Cortex of kidney (tissue), 1 donor: ENCODE measurements at places on chromosomes 1 and 21.

DNA sequence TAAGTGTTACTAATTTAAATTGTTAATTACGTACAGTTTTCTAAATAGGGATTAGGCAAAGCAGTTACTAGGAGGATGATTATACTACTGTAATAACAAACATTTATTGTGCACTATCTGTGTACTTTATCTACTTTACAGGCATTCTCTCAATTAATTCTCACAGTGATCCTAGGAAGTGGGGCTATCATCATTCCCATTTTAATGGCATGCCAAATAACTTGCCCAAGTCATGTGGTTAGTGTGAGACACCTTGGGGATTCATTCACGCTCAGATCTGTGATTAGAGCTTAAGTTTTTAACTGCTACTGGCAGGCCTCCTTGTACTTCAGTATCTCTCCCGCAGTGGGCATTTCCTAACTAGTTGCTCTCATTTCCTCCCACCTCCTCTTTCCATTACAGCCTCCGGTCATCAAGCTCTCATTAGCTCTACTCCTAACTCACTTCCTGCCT is 11.5 kb downstream of the PHLDA3 start:
- DNase-seq = no peak

- DNase-seq = no peak
These were observed 217.6 kb downstream of the TRABD2B start for GRCh38 chr1:47779613-47780012.

DNA sequence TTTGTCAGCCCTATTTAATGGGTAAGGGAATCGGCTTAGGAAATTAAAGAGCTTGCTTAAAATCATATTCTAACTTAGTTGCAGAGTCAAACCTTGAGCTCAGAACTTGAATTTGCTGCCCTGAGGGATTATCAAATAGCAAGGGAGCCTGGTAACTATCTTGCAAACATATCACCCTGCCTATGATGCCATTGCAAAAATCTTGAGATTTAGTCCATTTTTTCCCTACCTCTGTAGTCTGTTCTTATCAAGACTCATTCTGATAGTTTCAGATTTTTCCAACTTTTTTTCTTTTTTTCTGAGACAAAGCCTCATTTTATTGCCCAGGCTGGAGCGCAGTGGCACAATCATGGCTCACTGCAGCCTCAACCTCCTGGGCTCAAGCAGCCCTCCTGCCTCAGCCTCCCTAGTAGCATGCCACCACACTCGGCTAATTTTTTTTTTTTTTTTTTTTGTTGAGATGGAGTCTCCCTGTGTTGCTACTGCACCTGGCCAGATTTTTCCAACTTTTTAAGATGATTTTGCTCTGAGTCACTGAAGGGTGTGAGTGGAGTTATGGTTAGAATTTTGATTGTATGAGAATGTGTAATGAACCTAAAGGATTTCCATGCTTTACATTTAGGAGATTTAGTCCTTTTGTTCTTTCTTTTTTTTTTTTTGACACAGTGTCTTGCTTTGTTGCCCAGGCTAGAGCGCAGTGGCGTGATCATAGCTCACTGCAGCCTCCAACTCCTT is 12.2 kb downstream of the SARS1 start:
- no peak for DNase-seq

- no peak for DNase-seq
These were observed 27.0 kb downstream of the ZC3H11B start for GRCh38 chr1:219585837-219586455.

- no peak for DNase-seq
These were observed 107.8 kb downstream of the EDEM3 start for GRCh38 chr1:184646824-184647223.

- DNase-seq = no peak
These were observed 39.0 kb upstream of the PPP1R15B start for GRCh38 chr1:204450461-204451257.

DNA sequence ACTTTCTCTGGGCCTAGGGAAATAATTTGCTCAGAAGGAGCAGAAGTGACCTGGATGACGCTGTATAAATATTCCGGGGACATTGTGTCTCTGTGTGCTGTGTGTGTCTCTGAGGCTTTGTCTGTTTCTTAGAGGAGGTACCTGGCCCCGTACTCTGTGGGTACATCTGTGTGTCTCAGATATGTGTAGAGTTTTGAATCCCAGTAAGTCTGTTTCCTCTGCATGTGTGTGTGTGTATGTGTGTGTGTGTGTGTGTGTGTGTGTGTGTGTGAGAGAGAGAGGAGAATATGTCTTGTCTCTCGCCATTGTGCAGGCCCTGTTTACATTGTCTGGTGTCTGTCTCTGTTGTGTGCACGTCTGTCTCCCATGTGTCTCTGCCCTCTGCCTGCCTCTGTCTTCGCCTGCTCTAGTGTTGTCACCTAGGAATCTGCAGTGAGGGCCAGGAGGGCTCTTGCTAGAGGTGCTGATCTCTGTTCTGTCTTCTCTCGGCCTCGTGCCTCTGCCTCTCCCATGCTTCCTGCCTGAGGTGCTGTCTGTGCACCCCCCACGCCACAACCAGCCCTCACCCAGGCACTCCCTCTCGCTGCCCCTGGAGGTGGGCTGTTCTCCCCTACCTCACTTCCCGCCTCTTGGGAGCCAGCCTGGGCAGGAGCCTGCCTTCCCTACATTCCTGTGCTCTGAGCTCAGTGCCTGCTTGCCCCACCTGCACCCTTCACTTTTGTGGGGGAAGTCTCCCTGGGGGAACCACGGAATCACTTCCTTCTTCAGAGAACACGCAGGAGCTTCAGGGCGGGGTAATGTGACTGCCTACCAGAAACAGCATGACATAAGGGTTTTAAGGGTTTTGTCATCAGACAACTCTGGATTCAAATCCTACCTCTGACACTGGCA is 5.9 kb downstream of the MAP7D1 start:
- no peak for DNase-seq

GRCh38 chr1:66296951-66297350 is 237.0 kb upstream of the SGIP1 start:
- DNase-seq = no peak

- no peak for DNase-seq
These were observed 198.1 kb upstream of the USP24 start for GRCh38 chr1:55413286-55413685.

- no peak for DNase-seq
These were observed 11.6 kb downstream of the IFI6 start for GRCh38 chr1:27660300-27660835.

- DNase-seq = no peak
These were observed 2.1 kb downstream of the PFKL start for GRCh38 chr21:44301961-44302406.

GRCh38 chr1:77756052-77756754 is 3.4 kb downstream of the USP33 start:
- DNase-seq = no peak

GRCh38 chr1:115649964-115650363 is 8.2 kb downstream of the VANGL1 start:
- no peak for DNase-seq

DNA sequence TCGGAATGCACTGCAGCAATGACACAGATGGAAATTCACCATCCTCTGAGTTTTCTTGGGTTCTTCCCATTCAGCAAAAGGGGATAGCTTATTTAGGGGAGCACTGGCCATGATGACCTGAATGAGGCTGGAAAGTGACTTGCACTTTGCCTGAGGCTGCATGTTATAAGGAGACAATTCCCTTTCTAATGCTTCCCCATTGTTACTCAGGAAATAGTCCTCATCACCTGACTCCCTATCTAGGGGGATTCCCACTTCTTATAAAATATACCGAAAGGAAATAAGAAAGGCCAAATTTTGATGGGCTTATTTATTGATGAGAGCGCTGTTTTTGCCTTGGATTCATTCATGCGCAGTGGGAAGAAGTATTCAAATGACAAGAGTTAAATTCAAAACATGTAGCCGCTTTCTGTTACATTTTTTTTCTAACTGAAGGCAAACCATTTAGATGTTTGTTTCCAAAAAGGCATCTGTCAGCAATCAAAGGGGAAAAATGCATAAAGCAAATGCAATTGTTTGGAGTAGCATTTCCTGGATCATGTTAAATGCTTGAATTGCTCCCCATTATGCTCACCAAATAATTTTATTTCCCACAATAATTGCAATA is 220.3 kb upstream of the NFIA start:
- no peak for DNase-seq

DNA sequence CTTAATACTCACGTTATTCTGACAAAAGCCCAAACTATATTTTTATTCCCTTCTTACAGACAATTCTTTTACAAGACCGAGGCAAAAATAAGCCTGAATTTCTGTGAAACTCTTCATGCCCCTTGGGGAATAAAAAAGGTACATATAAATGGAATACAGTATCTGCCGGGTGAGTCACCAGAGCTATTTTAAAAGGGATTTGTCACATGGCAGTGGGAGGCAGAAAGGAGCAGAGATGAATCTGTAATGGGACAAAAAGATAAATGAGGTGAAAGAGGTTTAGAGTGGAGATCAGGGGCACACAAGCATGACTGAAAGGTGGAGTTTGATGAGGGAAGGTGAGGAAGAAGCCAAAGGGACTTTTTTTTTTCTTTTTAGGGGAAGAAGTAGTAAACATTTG is 8.8 kb downstream of the XCL1 start:
- DNase-seq = no peak

DNA sequence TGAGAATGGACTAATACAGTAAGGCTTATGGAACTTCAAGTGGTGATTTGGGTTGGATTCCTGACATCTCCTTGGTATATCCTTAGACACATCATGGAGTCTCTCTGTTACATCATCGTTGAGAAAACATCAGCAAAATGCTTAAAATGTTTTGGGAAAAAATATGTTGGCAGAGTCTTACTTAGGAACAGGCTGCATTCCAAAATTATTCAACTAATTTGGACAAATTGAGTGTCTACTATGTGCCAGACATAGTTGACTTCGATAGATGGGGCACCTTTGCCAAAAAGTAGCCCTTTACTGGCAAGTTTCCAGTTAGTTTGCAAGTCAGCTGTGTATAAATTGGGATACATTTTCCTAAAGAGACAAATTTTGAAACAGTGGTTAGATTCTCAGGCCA is 253.4 kb upstream of the ST6GALNAC5 start:
- DNase-seq = no peak

DNA sequence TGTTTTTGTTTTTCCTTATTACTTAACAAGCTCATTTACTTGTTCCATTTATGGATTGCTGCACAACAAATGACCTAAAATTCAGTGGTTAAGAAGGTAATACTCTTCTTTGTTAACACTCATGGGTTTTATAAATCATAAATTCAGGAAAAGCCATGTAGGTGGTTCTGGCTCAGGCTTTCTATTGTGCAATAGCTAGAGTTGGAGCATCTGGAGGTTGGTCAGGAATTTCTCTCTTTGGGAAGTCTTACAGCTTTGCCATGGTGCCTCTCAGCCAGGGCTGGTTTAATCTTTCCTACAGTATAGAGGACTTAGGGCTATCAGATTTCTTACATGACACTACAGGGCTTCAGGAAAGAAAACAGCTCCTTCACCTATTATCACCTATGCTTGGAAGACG is 1677.1 kb downstream of the KCNT2 start:
- DNase-seq = no peak

GRCh38 chr1:209256766-209257350 is 326.7 kb upstream of the CAMK1G start:
- no peak for DNase-seq

GRCh38 chr1:3012456-3013291 is 8.6 kb upstream of the ACTRT2 start:
- no peak for DNase-seq

GRCh38 chr1:89622895-89623294 is 10.0 kb upstream of the LRRC8C start:
- no peak for DNase-seq

DNA sequence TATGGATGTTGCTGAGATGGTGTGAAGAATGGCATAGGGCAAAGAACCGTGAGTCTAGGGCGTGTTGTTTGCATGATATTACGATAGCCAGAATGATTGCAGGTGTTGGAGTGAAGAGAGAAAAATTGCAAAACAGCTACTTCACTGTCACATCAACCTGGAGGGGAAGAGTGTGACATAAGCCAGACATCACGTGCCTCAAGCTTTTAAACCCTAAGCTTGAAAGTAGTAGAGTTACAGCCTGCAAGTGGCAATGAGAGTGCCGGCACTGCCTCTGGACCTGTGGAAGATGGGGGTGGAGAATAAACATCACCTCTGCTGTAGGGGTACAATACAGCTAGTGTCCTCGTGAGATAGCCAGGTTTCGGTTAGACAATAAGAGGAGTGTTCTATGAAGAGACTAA is 11.1 kb downstream of the EEIG2 start:
- no peak for DNase-seq

DNA sequence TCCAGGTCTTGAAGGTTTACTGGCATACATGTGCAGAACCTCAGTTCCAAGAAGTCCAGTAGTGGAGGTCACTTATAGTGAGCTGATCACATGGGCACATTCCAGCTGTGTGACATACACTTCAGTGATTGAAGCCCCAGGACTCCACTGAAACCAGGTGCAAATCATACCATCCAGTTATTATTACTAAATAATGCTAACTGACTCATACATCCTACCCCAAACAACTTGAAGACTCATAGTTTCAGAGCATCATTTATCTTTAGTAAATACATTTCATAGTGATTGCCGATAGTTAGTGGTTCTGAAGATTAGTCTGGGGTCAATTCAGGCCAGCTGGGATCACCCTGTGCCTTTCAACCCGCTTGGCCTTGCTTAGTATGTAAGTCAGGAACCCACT is 137.9 kb upstream of the UBE2U start:
- DNase-seq = no peak

GRCh38 chr1:192477630-192478029 is 97.9 kb upstream of the RGS1 start:
- no peak for DNase-seq

- no peak for DNase-seq
These were observed 75.7 kb downstream of the UCHL5 start for GRCh38 chr1:192983349-192983980.

GRCh38 chr21:15164678-15165303 is 100.0 kb upstream of the NRIP1 start:
- no peak for DNase-seq

- no peak for DNase-seq
These were observed 90.2 kb upstream of the PPM1J start for GRCh38 chr1:112805155-112805853.

DNA sequence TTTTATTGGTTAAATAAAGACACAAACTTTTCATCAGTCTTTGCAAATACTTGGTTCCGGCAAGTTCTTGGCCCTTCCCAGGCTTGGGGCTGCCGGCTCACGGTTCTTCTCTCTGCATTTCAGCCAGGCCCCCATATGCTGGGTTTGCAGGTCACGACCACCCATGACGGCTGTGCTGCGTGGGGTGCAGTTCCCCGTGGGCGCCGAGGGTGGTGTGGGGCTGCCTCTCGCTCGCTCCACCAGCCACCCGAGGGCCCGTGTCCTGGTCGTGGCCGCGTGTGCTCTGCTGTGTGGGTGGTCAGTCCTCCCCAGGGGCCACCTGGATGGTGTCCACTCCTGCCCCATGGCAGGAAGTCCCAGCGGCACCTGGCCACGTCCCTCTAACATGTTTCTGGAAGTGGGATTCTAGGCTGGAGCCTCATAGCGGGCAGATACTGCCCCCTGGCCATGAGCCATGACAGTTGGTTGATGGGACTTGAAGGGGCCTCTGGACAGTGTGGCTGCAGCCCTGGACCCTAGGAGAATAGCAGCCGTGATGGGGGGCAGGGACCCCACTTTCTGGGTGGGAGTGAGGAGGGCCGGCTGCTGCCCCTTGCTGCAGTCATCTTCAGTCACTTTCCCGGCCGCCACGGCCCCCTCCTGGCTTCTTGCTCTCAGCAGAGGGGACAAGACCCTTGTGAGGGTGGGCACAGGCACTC is 46.3 kb downstream of the SKI start:
- no peak for DNase-seq

GRCh38 chr1:206952171-206952570 is 5.9 kb upstream of the PIGR start:
- no peak for DNase-seq

GRCh38 chr1:178540204-178540603 is 27.3 kb downstream of the TEX35 start:
- no peak for DNase-seq
